ENCODE measurements at places on chromosomes 4 and X.
A peak's percentile ranks its signal among the peaks of the same experiment; 100 is the strongest.

GRCh38 chr4:80461412-80461811 is 125.9 kb downstream of the CFAP299 start:
- no peak for DNase-seq

- DNase-seq, result no peak
These were observed 1485.6 kb downstream of the PCDH19 start for GRCh38 chrX:98924511-98924910.

GRCh38 chr4:114607056-114607455 is 8.4 kb downstream of the UGT8 start:
- DNase-seq, result no peak

DNA sequence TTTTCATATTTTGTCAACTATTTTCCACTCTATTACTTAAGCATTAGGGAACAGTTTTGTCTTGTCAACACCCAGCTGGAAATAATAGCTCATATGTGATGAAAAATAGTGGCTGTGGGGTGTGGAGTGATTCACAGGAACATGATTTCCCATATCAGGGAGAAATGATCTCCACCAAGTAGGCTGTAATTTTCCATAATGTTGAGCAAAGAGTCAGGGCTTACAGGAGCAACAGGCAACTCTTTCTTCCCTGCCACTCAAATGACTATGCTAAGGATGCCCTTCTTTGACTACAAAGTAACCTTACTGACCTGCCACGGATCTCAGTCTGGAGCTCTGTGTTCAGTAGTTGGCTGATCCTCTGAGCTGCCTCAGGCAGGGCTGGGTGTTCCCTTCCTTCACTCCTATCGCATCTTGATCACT is 90.0 kb upstream of the GATB start:
- no peak for DNase-seq

GRCh38 chrX:105650577-105650976 is 171.8 kb upstream of the NRK start:
- DNase-seq, result no peak

- no peak for DNase-seq
These were observed 684.4 kb upstream of the GNPDA2 start for GRCh38 chr4:45410701-45411210.

DNA sequence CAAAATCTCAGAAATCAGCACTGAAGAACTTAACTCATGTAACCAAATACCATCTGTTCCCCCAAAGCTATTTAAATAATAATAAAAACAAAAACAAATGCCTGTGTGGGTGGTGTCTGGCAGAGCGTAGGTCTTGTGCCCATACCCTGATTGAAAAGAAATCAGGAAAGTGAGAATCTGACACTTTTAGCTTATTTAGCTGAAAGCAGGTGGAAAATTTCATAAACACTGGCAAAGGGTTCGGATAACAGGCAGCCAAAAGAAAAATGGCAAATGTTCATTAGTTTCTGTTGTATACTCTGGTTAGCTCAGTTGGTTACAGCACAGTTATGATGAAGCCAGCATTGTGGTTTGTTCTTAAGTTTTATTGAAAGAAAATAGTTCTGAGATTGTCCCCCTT is 48.3 kb downstream of the REPS2 start:
- DNase-seq, result no peak

DNA sequence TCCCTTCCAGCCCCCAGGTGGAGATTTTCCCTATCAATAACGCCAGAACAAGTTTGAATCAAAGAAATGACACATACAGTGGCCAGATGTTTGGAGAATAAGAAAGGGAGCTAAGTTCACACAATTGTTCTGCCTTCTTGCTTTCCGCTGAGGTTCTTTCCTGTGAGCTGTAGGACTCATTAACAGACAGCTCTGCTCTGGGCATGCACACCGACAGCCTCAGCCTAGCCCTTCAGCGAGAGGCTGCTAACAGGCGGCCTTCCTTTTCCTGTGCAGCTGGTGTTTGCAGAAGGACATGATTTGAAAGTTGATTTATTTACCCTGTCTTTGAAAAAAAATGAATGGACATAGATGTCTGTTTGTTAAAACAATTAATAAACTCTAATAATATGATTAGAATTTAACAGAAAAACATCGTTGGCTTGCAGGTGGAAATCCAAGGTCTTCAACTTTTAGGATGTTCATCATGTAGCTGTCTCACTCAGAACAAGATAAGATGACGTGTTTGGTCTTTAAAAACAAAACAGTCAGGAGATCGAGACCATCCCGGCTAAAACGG is 183.3 kb downstream of the KDR start:
- DNase-seq, result peak; percentile 20

GRCh38 chr4:173490817-173491528 is 39.1 kb downstream of the HAND2 start:
- DNase-seq, result no peak

DNA sequence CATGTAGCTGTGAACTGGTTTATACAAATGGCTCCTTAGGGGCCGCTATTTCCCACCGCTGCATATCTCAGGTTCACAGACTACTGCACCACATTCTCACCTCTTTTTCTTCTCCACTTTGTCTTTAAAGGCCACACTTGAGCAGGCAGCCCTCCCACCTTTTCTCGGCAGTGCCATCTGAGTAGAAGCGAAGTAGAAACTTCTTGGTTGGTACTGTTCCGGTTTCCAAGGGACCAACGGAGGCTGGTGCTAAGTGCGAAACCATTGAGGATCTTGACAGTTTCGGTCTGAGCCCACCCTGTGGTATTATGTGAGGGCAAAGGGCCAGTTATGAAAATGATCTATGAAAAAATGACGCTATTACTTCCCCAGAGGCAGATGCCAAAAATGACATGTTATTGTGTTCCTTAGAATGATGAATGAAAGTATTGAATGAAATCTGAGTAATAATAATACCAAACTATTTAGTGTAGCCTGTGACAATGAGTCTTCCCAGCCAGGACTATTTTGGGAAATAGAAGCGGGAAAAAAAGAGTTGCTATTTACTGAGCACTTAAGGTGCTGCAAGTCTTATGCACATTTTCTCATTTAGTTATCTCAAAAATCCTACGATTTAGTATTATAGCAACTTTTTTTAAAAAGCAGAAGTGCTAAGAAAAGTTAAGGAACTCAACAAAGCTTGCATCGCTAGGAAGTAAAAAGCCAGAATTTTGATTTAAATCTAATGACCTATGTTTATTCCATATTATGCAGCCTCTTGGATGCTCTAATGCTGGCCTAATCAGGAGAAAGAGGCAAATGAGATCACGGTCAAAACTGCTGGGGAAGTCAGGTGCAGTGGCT is 29.6 kb upstream of the CHRNA9 start:
- peak; percentile 69 for DNase-seq

DNA sequence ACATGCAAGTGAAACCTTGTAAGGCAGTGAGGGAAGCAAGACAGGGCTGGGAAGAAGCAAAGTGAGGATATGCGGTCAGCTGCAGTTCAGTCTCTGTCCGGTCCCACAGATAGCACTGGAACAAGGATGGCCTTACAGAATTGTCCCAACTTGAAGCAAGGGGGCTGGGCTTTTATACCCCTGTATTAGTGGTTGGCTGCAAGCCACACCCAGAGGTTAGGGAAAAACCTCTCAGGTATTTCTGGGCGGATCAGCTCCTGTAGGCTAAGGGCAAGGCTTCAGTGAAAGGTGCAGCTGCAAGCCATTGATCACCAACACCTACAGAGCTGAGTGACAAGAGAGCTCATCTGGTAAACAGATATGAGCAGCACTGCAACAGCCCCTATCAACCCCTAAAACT is 89.0 kb downstream of the KDR start:
- no peak for DNase-seq

DNA sequence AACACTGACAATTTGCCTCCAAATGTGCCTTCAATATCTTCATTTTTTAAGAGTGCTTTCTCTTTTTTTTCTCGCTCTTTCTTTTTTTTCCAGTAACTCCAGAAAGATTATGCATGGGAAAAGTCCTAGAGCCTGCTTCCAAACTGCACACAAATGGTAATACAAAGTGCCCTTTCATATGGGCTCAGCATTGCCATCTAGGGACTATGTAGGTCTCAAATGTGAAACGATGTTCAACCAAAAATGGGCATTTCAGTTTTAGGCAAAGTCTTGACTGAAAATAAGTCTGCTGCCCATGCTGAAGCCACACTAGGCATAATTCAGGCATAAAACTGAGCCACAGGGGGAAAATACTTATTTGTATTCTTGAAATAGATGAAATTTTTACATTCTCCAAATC is 65.6 kb downstream of the SYNPO2 start:
- DNase-seq, result no peak

DNA sequence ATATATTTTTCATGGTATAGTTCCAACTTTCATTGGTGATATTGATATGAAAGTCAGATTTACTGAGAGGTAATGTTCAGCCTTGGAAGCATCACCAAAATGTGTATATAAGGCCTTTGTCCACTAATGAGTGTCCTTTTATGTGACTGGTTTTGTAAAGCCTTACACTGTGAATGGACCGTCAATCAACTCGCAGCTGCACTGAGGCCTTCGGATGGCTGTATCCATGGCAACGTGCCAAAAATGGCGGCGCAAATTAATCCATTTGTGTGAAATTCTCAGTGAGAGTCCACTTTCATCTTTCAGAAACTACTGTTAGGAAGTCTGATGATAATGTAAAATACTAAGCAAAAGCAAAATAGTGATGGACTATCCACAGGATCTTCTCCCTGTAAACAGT is 131.7 kb downstream of the SPCS3 start:
- DNase-seq, result no peak

DNA sequence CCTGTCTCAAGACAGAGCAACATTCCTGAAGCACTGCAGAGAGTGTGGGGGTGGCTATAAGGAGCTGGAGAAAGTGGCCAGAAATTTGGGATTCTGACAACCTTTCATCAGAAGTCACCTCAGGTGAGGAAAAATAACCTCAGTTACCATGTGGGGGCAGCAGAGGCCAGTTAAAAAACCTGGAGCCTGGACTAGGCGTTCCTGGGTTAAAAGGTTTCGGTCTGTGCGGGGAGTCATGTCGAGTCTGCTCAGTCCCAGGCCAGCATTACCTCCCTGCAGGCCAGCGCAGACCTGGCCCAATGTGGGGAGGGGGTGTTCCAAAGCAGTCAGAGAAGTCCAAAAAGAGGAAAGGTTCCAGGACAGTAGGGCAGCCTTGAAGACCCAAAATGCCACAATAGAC is 10.9 kb upstream of the NALF2 start:
- peak; percentile 15 for DNase-seq

DNA sequence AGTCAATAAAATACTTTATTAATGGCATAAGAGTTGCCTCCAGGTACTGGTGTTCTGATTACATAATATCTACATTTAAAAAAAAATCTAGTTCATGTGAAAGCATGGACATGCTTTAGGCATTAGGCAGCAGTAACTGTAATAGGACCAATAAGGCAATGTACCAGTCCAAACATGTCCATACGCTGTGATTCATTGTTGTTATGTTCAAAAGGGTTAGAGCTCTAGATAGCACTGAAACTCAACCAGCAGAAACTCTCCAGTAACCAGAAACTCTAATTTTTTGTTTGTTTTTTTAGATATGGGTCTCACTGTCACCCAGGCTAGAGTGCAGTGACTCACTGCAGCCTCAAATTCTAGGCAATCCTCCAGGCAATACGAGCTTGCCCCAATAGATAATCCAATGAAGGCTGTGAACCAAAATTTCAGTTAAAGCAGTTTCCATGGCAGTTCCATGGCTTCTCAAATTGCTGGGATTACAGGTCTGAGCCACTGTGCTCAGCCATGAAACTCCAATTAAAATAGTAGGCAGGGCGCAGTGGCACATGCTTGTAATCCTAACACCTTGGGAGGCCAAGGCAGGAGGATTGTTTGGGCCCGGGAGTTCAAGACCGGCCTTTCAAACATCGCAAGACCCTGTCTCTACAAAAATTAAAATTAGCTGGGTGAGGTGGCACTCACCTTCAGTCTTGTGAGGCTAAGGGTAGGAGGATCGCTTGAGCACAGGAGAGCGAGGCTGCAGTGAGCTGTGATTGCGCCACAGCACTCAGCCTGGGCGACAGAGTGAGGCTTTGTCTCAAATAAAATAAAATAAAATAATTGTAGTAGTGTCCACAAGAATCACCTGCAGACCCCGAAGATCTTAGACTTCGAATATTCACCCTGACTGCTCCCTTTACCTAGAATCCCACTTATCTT is 36.3 kb downstream of the MGARP start:
- DNase-seq, result no peak

- no peak for DNase-seq
These were observed 182.8 kb downstream of the GUCY2F start for GRCh38 chrX:109299091-109299490.

DNA sequence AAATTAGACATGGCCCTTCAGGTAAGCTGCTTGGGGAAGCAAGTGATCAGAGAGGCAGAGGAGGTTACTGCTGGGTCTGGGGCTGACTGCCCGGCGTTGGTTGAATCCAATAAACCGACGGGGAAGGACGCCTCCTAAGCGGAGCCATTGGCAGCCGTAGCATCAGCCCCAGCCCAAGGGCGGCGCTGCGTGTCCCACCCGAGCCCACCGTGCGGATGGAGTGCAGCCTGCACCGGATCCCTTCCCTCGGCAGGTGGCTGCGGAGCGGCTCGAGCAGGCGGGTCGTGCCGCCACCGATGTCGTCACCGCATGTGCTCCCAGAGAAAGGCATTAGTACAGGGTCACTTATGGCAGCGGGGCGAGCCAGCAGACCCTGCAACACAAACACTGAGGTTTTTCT is 82.1 kb downstream of the ALPK1 start:
- no peak for DNase-seq

DNA sequence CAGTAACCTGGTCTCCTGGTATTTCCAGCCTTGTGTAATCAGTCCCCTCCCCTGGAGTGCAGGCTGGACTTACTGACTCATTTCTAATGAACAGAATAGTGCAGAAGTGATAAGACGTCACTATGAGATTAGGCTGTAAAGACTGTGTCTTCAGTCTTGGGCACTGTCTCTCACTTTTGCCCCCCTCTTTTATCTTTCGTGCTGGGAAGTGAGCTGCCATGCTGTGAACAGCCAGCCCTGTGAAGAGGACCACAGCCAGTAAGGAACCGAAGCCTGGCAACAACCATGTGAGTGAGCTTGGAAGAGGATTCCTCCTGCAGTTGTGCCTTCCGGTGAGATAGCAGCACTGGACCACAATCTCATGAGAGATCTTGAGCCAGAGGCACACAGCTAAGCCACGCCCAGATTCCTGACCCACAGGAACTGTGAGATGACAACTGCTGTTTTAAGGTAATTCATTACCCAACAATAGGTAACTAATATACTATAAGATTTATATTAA is 67.5 kb upstream of the GPR34 start:
- DNase-seq, result no peak

DNA sequence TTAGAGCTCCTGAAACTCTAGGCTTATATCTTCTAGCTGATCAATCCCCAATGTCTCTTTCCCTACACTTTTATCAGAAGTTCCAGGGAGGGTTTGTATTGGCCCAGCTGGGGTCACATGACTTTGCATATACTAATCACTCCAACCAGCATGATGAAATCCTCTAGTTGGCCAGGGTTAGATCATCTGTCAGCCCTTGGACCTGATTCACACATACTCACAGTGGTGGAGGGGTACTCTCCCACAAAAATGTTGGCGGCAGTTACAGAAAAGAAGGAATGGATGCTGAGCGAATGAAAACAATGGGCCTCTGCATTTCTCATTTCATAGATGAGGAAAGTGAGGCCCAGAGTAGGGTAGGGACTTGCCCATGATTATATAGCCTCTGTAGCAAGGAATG is 151.1 kb downstream of the PJA1 start:
- no peak for DNase-seq

GRCh38 chrX:10189317-10190268 is 32.8 kb downstream of the CLCN4 start:
- peak; percentile 60 for DNase-seq
